Natural killer cell (primary cell): ENCODE measurements at places on chromosomes 1 and 21. TPM values are rescaled to one million over a fixed set of nuclear protein-coding genes. Genes with fewer than 3 reads are reported as not detected.

DNA sequence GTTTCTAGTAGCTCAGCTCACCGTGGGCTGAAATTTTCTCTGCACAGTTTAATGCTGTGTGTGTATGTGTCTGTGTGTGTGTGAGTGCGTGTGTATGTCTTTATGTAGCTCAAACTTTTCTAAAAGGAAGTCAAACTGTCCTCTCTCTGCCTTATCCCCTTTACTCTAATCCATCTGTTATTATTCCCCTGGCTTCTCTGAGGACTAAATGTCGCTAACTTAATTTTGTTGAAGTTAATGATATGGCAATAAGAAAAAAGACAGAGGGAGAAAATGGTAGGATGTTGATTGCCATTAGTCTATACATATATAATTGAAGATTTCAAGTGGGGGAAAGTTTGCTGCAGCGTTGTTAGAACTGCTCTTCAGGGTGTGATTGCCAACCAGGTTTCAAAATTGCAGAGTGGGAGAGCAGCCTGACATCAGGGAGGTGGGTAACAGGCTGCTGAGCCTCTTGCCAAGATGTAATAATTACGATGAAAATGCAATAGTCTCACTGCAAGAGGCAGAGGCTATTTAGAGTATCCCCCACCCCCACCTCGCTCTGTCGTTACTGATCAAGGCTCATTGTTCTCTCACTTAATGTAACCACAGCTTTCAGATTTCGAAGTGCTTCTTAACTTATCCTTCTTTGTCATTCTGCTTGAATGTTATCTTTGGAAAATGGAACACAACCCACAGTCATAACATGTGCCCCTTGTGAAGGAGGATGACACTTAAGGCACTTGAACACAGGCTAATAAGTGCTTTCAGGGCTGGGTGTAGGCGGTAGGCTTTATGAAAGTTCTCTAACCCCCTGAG is 559.0 kb upstream of the PLXNA2 start:
- no peaks in the 10 kb centered on the region for H3K27me3 ChIP-seq
- no peak for DNase-seq
- no peaks in the 10 kb centered on the region for H3K4me1 ChIP-seq
- no peak overlapping the region for H3K27ac ChIP-seq
- H3K36me3 ChIP-seq = no peaks in the 10 kb centered on the region
- no peak overlapping the region for H3K4me3 ChIP-seq

DNA sequence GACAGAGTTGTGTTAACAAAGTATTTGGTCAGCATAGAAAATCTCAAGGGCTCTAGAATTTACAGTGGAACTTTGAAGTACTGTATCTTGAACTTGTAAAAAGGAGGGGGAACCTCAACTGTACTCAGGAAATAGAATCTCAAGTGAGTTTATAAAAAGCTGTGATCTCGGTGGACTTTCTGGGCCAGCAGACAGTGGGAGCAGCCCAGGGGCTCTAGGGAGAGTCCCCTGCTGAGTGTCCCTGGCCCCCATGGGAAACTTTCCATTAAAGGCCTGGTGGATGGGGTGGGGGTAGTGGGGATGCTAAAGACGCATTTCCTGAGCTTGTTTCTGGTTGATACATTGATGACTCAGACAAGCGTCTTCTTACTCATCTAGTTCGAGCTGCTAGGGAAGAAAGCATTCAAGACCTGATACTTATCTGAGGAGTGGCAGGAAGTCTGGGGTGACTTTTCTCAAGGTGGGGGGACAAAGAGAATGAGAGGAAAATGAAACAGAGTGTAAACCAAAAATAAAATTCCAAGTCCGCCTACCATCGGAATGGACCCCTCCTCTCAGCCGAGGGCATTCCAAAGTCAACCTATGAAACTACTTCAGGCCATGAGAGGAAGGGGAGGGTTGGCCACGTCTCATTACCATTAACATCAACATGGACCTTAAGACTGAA is 65.5 kb downstream of the NID1 start:
- H3K27ac ChIP-seq = peak overlapping the region; percentile 70
- DNase-seq = peak; percentile 42
- peaks cover 22% of the 10 kb centered on the region for H3K4me1 ChIP-seq
- H3K36me3 ChIP-seq = no peaks in the 10 kb centered on the region

DNA sequence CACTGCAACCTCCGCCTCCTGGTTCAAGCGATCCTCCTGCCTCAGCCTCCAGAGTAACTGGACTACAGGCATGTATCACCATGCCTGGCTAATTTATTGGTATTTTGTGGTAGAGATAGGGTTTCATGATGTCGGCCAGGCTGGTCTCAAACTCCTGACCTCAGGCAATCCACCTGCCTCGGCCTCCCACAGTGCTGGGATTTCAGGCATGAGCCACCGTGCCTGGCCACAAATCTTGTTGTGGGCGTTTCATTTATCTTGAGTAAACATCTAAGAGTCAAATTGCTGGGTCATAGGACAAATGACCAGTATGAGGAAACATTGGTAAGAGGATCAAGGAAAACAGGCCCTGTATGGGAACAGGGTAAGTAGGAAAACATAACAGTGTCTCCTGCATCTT is 17.9 kb downstream of the TMEM200B start:
- peaks cover 27% of the 10 kb centered on the region for H3K36me3 ChIP-seq
- H3K4me1 ChIP-seq = no peaks in the 10 kb centered on the region
- no peaks in the 10 kb centered on the region for H3K27me3 ChIP-seq
- DNase-seq = no peak
- no peak overlapping the region for H3K4me3 ChIP-seq

DNA sequence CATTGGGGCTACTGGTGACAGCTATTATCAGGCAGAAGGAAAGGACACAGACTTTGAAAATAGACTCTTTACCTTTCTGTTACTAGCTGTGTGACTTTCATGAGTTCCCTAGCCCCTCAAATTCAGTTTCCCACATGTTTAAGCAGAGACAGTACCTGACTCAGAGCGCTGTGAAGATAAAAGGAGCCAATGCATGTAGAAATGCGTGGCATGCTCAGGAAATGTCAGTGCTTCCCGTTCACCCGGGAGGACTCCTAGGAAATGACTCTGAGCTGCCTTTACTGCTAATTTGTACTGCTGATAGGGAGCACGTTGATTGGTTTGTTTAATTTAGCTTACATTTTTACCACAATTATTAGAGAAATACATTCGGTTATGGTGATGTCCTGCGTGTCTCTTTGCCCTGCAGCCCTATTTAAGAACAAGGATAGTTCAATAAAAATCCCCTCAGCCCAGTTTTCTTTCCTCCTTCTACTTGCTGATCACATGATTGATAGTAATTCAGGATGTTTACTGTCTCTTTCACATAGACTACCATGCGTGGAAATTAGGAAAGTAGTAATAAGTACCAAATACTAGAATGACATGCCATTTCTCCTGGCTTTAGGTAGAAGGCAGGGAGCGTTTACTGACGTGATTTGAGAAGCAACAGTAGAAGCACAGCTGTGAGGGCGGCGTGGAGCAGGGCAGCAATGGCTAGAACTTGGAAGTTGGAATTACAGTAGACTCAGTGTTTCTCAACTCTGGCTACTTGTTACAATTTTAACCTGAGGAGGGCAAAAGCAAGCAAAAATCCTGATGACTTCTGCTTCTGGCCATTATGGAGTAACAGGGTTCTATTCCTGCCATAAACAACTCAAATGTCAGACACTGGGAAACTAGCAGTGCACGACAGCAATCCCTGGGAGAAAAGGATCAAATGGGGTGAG is 15.9 kb downstream of the PDIK1L start:
- H3K36me3 ChIP-seq = peaks cover 6% of the 10 kb centered on the region
- H3K4me1 ChIP-seq = peaks cover 15% of the 10 kb centered on the region
- H3K27me3 ChIP-seq = peaks cover 34% of the 10 kb centered on the region
- H3K27ac ChIP-seq = no peak overlapping the region

DNA sequence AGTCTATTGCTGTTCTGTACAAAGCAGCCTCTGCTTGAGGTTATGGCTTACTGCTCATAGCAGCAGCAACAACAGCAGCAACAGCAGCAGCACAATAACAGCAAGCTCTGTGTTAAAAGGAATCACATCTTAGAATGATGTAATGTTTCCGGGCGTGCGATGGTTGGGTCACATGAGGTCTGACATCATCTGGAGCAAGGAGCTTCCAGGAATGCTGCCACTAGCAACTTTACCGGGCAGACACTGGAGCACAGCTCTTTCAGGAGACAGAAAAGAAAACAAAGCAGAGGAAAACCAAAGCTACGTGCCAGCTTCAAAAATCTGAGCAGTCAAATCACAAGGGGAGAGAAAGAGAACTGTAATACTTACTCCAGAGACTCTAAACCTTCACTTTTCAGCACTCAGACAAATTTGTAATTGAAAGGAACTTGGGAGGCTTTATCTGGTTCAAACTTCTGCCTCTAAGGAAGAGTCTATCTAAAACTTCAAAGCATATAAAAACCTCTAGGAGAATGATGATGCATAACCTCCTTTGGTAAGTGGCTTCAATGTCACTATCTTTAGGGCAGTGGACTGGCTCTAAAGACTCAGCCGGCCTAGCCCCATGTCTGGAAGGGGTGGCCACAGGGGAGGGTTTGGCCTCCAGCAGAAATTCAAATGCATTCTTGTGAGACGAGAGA is 28.3 kb upstream of the RAB3GAP2 start:
- H3K4me1 ChIP-seq = no peaks in the 10 kb centered on the region
- no peaks in the 10 kb centered on the region for H3K36me3 ChIP-seq
- H3K27me3 ChIP-seq = peaks cover 4% of the 10 kb centered on the region
- DNase-seq = no peak

- H3K4me3 ChIP-seq = peak within 1 kb of the TSS; percentile 90
- H3K27me3 ChIP-seq = no peaks in the 10 kb centered on the region
- H3K36me3 ChIP-seq = no peaks in the 10 kb centered on the region
- peak; percentile 88 for DNase-seq
- peaks cover 25% of the 10 kb centered on the region for H3K4me1 ChIP-seq
- peak within 1 kb of the TSS; percentile 82 for H3K27ac ChIP-seq
Observed at GRCh38 chr1:51519048-51519864, at the start of gene EPS15. EPS15 (minus strand) TSS chr1:51519266; CDS start chr1:51519231, 35 bp downstream.

DNA sequence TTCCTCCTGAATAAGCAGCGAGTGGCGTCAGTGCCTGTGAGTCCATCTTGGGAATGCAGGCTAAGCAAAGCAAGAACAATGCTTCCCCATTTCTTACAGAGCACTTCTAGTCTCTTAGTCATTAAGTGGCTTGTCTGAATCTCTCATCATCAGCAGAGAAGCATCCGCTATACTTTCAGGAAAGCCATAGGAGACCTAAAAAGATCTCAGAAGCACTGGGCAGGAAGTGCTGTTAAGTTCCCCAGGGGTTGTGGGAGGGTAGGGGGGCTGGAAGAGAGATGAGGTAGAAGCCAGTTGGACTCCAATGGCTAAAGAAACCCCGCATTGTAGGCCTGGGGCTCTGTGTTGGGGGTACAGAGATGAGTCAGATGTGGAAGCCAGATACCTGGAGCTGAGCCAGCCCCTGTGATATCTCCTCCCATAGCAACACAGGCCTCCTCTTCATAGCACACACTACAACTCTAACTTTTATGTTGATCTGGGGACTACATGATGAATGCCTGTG is 44.9 kb downstream of the SYT6 start:
- H3K27me3 ChIP-seq = no peaks in the 10 kb centered on the region
- no peak overlapping the region for H3K4me3 ChIP-seq
- H3K4me1 ChIP-seq = peaks cover 20% of the 10 kb centered on the region
- H3K27ac ChIP-seq = no peak overlapping the region
- DNase-seq = no peak

DNA sequence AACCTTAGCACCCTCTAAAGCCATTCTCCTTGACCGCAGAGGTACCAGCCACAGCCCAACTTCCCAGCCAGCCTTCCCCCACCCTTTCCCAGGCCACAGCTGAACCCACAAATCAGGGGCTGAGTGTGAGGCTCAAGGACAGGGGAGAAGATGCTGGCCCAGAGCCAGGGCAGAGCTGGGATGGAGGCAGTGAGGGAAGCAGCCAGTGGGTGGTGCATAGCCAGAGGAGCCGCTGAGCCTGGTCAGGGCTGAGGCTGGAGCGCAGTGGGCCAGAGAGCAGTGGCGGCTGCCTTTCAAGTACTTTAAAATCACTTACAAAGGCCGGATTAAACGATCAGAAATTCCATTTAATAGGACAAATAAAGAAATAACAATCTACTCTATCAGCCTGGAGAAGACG is 36.3 kb downstream of the DMAP1 start:
- H3K4me1 ChIP-seq = no peaks in the 10 kb centered on the region
- DNase-seq = no peak
- no peak overlapping the region for H3K27ac ChIP-seq

DNA sequence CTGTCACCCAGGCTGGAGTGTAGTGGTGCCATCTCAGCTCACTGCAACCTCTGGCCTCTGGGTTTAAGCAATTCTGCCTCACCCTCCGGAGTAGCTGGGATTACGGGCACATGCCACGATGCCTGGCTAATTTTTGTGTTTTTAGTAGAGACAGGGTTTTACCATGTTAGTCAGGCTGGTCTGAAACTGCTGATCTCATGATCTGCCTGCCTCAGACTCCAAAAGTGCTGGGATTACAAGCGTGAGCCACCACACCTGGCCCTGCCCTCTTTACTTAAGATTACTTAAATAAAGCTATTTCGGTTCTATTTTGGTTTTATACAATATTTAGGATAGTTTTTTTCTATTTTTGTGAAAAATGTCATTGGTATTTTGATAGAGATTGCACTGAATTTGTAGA is 15.3 kb upstream of the KCTD3 start:
- no peaks in the 10 kb centered on the region for H3K36me3 ChIP-seq
- H3K4me1 ChIP-seq = no peaks in the 10 kb centered on the region
- H3K27ac ChIP-seq = no peak overlapping the region
- no peak for DNase-seq
- H3K27me3 ChIP-seq = no peaks in the 10 kb centered on the region

GRCh38 chr21:37861561-37861960 is 54.7 kb downstream of the KCNJ6 start:
- no peaks in the 10 kb centered on the region for H3K36me3 ChIP-seq
- no peaks in the 10 kb centered on the region for H3K4me1 ChIP-seq
- DNase-seq = no peak
- no peaks in the 10 kb centered on the region for H3K27me3 ChIP-seq

GRCh38 chr1:178565586-178565985 is 52.7 kb downstream of the TEX35 start:
- H3K27me3 ChIP-seq = no peaks in the 10 kb centered on the region
- no peak overlapping the region for H3K4me3 ChIP-seq
- no peaks in the 10 kb centered on the region for H3K36me3 ChIP-seq
- no peak overlapping the region for H3K27ac ChIP-seq
- no peaks in the 10 kb centered on the region for H3K4me1 ChIP-seq
- DNase-seq = no peak

Gene SYF2
- 67.9 TPM for total RNA-seq

Gene KRTAP21-2
- not detected for total RNA-seq

Gene ZNF683
- total RNA-seq = 19.7 TPM

Gene FBLIM1
- total RNA-seq = not detected

Gene MRPS21
- 40.9 TPM for total RNA-seq

Gene YY1AP1
- 115 TPM for total RNA-seq

Gene CAPN8
- total RNA-seq = 0.84 TPM

Gene STUM
- not detected for total RNA-seq

Gene ZC3H12A
- total RNA-seq = 366 TPM

Gene KRTAP10-11
- total RNA-seq = not detected

Gene GJB5
- not detected for total RNA-seq

Gene CELA3A
- total RNA-seq = not detected

Gene KIF26B
- total RNA-seq = 0.96 TPM
